Motor neuron (in vitro differentiated cells): ENCODE measurements at places on chromosomes 1 and 21. TPM values are rescaled to one million over a fixed set of nuclear protein-coding genes. Genes with fewer than 3 reads are reported as not detected.
A peak's percentile ranks its signal among the peaks of the same experiment; 100 is the strongest.

Gene PCSK9
- 3.8 and 4.7 TPM in 2 replicates for total RNA-seq

Gene ATP6V1G3
- not detected in 2 replicates for total RNA-seq

Gene BARHL2
- total RNA-seq = not detected in 2 replicates

Gene CASQ2
- total RNA-seq = not detected in 2 replicates

Gene AKNAD1
- total RNA-seq = 1.7 TPM in 2 replicates

Gene BTBD19
- total RNA-seq = 8.4 and 8.8 TPM in 2 replicates

DNA sequence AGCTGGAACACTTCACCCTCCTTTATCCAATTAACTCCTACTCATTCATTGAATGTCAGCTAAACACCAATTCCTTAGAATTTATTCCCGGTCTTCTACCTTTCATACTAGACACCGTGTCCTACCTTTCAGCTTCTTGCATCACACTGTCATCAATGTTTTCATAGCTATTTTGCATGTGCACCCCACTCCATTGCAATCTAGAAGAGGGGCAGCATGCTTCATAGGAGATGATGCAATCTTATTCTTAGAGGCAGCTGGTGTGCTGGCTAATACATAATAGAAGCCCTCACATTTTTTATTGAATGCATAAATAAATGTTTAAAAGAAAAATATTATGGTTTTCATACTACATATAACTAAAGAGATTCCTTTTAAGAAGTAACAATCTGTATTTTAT is 123.6 kb downstream of the DSCAM start:
- ATAC-seq = no peak

DNA sequence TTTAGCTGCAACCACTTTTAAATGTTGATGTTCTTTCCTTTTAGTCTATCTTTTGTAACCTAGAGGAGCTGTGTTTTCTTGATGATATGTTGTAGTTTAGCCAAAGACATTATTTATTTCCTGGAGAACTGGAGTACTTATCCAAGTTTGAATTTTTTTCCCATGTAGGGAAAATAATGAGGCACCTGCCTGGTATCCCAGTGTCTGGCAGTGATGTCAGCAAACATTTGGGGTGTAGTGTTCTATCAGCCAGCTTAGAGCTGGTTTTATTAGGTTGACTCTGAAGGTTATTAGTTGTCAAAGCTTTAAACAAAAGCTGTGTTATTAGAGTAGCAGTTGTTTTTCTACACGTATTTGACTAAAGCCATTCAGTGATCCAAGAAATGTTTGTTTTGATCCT is 3.2 kb downstream of the CTPS1 start:
- ATAC-seq = no peak

DNA sequence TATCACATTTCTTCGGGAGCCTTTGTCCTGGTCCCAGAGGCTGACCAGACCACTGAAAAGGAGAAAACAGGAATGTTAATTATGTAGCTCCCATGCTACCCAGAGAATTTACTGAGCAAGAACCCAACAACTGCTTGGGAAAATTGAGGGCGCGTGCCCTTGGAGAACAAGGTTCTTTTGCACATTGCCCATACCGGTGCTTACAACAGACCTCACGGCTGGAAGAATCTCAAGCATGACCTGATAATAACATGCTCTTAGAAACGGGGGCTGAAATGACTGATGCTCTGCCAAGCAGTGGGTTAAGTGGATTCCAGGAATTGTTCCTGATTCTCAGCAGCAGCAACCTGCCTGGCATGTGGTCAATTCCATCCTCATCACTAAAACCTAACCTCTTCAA is 49.3 kb upstream of the AJAP1 start:
- ATAC-seq = no peak

- ATAC-seq = no peak
Measured at GRCh38 chr21:30981403-30981802, 56.9 kb downstream of the KRTAP19-8 start.

DNA sequence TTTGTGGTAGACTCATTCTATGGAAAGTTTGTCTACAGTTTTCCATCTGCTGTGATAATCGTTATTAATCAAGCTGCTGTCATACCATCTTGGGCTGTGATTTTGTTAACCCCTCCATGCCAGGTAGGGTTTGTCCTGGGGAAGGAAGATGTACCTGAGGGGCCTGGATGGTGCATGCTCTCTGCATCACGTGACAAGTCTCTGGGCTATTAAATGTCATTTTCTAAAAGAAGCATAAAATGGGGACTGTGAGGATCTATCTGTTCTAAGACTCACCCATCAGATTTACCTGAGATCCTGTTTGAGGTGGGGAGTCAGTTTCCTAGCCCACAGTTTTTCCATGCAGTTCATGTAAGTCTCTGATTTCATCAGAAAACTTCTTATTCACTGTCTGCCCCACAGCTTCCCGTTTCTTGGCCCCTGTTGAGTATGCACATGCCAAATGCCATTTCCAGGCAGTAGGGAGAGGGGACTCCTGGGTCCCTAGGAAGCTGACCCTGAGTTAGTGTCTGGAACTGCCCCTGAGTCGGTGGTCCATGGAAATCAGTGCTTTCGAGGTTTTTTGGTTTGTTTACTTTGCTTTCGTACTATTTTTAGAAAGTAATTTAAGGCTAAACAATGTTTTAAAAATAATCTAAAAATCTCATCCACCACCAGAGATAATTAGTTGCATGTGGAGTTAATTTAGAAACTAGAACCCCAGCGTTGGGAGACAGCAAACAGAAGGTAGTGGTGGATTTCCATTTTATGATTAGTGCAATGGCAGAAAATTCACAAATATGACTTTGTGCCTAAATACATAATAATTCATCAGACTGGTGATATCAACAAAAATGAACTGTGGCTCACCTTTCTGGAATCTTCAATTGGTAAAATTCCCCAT is 46.7 kb downstream of the ZBTB18 start:
- no peak for ATAC-seq

DNA sequence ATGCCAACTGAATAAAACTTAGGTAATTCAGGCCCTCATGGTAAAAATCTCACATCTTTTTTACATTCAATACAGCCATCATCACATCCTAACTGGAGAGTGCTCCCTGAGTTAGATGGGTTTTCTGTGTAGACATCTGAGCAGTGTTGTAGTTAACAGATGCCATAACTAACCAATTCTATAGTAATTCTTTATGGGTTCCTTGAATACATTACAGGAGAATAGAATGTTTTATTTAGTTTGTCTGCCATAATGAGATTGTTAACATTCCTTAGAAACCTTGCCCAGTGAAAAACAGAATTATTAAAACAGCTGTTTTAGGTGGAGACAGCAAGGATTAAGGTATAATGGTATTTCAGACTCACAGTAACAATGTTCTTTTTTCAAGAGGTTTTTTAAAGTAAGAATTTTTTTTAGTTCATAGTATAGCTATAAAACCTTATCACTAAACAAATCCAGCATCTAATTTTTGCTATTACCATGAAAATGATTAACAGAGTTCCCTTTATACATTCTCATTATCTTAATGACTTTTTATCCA is 95.3 kb downstream of the ATP5PO start:
- ATAC-seq = no peak

GRCh38 chr1:165738794-165739193 is 29.9 kb downstream of the TMCO1 start:
- no peak for ATAC-seq

- ATAC-seq = no peak
Measured at GRCh38 chr1:50346621-50347020, 76.6 kb downstream of the DMRTA2 start.

DNA sequence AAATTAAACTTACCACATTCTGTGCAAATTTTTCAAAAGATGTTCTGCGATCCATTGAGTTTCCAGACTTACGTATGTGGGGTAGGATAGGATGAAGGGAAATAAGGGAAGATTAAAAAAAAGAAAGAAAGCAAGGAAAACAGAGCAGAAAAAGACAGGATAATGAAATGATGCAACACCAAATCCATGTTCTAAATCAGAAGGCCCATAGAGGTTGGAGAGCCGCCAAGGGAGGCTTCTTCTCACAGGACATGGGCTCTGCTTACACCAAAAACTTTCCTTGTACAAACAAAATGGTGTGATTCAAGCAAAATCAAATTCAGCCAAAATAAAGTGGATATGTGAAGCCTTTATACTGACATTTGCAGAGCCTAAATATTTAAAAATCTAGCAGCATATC is 189.5 kb upstream of the GREM2 start:
- no peak for ATAC-seq

DNA sequence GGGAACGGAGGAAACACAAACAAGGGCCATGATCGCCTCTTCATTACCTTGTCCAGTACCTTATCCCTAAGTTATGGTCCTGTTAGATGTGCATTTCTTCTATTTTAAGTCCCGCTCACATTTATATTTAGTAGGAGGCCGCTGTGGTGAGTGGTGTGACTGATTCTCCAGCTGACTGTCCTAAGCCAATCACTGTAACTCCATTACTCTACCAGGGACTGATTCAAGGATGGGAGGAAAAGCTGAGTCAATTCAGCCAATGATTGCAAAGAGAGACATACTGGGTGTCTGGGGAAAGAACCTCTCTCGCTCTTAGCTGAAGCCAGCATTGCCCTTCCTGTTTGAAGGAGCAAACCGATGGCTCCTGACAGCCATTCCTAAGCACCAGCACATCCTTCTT is 59.7 kb downstream of the TGFBR3 start:
- no peak for ATAC-seq

- no peak for ATAC-seq
Measured at GRCh38 chr1:233549917-233550316, 64.0 kb upstream of the KCNK1 start.

DNA sequence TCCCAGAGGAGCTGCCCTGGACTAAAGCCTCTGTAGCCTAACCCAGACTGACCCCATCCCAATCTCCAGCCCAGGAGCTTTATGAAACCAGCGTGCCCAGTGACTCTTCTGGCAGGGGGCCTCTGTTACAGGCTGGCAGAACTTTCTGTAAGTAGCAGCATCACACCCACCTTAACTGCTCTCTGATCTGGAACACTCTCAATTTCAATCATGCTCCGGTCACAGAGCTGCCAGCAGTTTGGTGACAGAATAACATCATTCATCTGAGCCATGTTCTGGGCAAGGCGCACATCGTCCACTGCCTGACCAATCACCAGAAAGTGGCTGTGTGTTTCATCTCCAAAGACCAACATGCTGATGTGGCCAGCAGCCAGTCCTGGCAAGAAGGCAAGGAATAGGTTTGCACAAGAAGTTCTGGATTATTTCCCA is 14.7 kb downstream of the ADCY10 start:
- no peak for ATAC-seq

DNA sequence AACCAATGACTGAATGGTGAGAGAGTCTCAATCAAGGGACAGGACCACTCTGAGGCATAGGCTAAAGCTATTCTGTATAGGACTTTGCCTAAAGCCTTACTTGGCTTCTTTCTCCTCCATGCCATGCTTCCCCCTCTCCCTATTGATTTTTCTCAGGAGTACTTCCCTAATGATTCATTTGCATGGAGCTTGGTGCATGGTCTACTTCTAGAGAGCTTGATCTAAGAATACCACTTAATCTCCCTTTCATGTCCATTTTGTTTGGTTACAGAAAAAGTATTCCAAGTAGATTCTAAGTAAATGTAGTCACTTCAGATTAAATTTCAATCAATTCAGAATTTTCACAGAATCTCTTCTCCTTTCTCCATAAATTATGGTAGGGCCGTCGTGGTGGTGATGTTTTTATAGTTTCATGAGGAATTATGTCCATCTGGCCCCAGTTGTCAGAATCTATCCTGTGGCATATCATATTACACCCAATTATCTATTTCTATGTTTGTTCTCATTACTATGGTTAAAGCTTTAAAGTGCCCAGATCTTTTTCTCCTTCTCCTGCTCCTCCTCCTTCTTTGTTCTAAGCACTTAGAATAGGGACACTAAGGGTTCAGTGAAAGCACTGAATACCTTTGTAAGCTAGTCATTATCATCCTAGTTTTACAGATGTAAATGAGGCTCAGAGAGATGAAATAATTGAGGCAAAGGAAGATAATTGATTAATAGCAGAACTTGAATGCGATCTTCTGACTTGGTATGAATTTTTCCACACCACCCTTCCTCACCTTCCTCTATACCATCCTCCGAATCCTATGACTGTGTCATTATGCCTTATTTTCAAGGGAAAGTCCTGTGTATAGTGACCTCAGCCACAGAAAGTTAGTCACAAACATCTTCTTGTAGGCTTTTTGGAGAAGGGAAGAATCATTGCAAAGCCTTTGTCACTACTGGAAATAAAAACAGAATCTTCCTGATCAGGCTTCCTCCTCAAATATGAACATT is 85.6 kb upstream of the ZRANB2 start:
- peak; percentile 84 for ATAC-seq

DNA sequence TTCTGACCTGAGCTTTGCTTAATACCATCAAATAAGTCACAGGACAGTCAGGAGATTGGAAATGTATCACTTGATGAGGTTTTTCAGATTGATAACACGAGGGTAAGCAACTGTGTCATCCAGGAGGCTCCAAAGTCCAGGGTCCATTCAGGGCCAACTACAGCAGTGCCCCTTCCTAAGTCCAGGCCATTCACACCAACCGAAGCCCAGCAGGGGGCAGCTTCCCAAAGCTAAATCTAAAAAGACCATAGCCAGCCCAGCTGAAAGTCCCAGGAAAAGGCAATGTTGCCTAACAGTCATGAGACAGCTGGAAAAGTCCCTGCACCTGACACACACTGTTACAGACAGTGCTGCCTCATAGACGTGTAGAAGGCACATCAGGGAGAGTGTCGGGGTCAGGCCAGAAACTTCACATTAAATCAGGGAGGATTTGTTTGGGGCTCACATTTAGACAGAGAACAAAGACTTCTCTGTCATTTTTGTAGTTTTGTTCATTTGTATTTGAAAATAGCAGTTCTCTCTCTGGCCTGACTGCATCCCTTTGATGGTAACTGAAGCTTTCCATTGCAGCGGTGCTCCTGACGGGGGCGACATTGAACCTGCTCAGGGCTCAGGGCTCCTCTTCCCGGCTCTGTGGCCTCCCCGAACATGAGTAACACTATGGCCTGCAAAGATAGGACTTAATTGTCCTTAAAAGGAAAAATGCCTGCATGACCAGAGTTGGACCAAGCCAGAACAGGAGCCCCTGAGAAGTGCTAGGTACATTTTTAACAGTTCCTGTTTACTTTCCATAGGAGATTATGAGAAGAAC is 200.4 kb downstream of the NRIP1 start:
- ATAC-seq = peak; percentile 82

GRCh38 chr1:57696043-57696442 is 272.2 kb upstream of the DAB1 start:
- ATAC-seq = peak; percentile 19

- no peak for ATAC-seq
Measured at GRCh38 chr1:30403061-30403645, 320.2 kb downstream of the MATN1 start.
